Activated T-cell treated with anti-CD3 and anti-CD28 coated beads, Interleukin-2, amount 50 U/mL, for 72 hours (primary cell): ENCODE measurements at places on chromosomes 1 and 21.

GRCh38 chr1:56180520-56181190 is 398.7 kb downstream of the PLPP3 start:
- DNase-seq: no peak

DNA sequence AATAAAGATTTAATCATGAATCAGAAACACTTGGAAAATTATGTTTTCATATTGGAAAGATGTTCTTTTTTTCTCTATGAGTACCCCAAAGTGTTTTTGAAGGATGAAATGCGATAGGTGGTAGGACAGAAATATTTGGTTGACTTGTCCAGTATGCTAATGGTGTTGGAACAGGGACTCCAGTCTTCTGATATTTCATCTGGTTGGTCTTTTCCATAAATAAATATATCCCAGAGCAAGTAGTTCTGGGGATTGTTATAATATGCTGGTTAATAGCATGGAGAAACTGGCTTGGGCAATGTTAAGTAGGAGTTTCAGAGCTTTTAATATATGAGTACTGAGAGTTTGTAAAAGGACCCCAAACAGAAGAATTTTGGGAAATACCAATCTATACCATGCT is 8.7 kb downstream of the PGM1 start:
- DNase-seq: no peak

DNA sequence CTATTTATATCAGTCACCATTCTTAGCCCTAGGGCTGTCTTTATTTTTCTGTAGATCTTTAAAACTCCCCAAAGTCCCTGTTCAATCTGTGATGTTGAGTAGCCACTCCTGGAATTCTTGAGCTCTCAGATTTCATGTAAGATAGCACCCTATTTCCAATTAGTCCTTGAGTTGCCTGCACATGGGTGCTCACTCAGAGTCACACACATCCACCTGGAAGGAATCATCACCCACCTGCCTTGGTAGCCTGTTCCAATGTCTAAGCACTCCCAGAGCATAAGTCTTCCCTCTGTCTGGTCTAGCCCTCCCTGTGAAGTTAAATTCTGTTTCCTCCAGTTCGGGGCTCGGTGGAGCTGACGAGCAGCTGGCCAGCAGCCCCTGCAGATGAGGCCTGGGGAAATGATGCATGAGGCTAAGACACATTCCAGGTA is 14.7 kb upstream of the ATF3 start:
- DNase-seq: no peak

DNA sequence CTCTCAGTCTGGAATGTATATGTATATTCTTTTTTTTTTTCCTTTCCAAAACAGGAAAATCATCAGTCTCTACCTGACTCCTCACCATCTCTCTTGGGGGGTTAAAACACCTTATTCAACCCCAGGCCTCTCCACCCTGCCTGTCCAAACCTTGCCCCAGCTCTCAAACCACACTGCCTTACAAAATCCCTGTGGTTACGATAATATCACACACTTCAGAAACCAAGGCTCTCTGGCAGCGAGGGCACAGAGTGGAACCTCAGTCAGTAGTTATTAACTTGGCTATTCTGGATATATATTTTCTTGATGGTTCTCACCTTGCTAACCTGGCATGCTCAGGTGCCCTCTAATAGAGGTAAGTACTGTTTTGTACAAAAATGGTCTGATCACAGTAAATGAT is 24.7 kb downstream of the KIAA0040 start:
- DNase-seq: no peak

GRCh38 chr1:22071511-22071910 is 19.0 kb downstream of the CDC42 start:
- no peak for DNase-seq

DNA sequence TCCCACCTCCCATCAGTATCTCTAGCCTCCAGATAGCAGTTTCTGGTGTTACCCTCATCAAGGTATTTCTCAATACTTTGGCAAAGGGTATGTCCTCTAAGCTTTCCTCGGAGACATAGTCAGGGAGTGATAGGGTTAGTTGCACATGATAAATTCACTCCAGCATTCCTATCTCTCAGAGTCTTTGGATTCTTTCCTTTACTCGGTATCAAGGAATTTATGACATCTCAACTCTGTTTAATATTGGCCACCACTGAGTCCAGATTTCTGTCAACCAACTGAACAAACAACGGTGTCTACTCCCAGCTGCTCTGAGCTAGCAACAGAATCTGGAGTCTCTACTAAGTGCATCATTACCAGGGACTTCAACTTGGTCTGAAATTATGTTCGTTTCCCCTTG is 233.4 kb downstream of the TM2D1 start:
- DNase-seq: no peak

GRCh38 chr1:244712669-244713068 is 59.7 kb downstream of the DESI2 start:
- DNase-seq: peak; percentile 31

DNA sequence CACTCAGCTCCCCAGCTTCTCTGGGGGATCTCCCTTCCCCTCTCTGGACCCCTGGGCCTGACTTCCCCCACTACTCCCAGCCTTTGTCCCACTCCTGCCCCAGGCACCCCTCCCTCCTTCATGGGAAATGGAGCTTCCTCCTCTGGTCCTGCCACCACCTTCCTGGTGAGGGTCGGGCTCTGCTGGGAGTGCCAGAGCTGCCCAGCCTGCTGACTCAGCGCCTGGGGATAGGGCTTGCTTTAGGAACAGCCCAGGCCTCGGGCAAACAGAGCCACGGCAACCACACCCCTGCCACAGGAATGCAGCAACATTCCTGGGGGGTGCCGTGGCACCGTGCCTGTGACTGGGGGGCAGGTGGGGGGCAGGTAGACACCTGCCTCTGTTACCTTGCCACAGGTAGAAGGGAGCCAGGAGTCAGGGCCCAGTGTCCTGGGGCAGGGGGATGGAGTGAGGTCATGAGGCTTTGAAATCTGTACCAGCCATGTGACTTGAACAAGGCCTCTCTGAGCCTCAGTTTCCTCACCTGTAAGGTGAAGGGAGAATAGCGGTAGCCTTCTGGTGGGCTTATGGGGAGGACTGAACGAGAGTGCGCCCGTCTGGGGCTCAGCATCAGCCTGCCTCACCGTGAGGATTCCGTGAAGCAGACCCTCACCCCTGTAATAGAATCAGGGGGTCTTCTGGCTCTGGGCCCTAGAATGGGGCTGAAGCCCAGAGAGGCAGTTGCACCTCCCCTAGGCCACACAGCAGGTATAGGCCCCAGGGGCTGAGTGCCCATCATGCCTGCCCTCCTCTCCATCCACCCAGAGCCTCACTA is 17.8 kb upstream of the EPHA2 start:
- DNase-seq: no peak

DNA sequence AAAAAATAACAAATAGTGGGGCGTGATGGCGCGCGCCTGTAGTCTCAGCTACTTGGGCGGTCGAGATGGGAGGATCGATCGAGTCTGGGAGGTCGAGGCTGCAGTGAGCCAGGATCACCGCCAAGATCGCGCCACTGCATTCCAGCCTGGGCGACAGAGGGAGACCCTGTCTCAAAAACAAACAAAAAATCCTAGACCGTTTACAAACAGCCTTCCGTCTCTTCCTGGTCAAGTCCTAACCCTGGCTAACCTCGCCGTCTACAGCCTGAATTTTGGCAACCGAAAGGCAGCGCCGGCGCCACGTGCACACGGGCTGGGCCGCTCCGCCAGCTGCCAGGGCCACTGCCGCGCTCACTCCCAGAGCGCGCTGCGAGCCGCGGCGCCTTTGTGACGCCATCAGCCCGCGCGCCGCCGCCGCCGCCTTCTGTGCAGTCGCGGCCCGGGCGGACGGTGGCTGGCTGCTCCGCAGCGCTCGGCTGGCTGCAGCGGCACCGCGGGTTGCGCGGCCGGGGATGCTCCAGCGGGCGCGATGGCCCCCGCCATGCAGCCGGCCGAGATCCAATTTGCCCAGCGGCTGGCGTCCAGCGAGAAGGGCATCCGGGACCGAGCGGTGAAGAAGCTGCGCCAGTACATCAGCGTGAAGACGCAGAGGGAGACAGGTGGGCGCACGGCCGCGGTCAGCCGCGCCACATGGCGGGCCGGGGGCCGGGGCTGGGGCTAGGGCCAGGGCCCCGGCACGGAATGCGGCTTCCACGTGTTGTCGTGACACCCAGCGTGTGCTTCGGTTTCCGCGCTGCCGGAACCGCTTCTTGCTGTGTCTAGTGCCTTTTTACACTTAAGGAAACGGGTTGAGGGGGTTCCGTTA is at the start of the genes HSF2BP and RRP1B:
Gene HSF2BP, minus strand, starts transcription at position 353 of the 865 bp plus-strand sequence. CDS start 1,392 bp downstream, outside the sequence.
Gene RRP1B, plus strand, starts transcription at position 425 of the 865 bp plus-strand sequence. Its CDS starts 105 bp downstream, at position 530.
- DNase-seq: peak; percentile 90

DNA sequence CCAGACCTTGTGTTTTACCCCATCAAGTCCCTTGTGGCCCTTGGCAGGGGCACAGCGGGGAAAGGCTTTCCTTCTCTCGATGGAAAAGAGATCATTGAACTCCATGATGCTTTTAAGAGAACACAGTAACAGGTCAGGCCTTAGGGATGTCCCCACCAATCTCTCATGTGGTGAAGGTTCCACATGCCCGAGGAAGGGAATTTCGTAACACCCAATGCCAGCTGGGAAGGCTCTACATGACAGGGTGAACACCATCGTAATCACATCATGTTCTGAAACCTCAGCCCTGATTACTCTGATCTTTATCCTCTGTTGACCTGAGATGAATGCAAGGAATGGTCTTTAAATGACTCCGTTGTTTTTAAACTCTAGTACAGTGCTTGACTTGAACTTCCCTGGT is 105.5 kb upstream of the SPAG17 start:
- DNase-seq: no peak

DNA sequence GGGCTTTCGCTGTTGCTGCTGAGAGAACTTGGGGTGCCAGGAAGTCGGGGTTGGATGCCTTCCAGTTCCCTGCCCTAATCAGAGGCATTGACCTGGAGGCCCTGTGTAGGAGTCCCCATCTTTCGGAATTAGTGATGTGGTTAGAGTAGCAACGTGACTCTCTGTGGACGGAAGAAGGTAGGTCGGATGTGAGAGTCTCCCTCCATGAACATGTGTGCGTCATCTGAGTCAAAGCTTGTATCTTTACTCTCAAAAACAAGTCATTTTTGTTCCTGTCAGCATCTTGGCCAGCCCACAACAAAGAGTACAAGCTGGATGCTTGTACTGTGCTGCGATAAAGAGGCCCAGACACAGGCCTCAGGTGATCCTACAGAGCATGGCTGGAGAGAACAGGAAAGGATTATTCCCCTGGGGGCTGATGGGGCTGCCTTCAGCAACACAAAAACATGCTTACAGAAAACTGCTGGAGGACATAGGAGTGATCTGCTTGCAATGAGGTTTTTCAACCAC is 31.0 kb upstream of the IL10 start:
- DNase-seq: peak; percentile 82

DNA sequence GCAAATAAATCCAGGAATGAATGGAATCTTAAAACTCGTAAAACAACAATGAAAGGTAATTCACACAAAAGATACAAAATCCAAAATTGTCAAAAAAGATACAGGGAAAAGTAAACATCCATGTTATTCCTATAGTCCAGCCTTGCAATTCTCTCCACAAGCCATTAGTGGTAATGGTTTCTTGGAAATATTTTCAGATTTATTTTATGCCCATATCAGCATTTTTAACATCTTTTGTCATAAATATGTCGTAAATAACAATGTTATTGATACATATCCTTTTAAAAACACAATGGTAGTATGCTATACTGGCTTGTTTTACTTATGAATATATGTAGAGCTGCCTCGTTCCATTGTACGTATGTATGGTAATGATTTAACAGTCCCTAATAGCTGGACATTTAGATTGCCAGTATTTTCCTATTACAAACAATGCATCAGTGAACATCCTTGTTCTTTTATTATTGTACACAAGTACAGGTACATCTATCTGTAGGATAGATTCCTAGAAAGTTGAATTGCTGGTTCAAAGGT is 30.6 kb downstream of the DNTTIP2 start:
- DNase-seq: no peak

GRCh38 chr1:181607524-181607923 is 124.2 kb downstream of the CACNA1E start:
- DNase-seq: no peak

DNA sequence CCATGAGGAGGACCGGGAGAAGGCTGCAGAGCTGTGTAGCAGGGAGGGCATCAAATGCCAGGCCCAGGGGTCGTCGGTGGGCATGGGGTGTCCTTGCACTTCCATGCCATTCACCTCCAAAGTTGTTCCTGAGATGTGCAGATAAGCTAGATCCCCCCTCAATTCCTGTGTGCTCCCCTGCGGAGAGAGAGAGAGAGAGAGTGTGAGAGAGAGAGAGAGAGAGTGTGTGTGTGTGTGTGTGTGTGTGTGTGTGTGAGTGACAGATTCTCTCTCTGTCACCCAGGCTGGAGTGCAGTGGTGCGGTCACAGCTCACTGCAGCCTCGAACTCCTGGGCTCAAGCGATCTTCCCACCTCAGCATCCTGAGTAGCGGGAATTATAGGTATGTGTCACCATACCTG is 16.4 kb downstream of the SPSB1 start:
- no peak for DNase-seq

DNA sequence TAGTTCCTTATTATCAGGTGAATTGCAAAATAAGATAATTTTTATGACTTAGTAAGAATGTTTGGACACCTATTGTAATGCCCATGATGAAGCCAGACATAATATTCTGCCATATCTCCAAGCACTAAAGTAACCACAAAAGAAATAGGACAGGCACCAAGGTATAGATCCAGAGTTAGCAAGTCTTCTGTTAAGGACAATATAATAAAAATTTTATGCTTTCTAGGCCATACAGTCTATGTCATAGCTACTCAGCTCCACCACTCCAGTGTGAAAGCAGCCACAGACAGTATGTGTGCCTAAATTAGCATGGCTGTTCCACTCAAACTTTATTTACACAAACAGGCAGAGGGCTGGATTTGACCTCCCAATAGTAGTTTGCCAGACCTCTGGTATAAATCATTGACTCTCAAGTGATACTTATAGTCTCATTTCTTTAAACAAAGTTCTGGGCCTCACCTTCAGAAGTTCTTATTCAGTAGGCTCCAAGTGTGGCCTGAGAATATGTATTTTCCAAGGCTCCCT is 88.3 kb downstream of the SCMH1 start:
- DNase-seq: no peak

GRCh38 chr1:161899091-161899490 is 124.6 kb downstream of the OLFML2B start:
- no peak for DNase-seq

DNA sequence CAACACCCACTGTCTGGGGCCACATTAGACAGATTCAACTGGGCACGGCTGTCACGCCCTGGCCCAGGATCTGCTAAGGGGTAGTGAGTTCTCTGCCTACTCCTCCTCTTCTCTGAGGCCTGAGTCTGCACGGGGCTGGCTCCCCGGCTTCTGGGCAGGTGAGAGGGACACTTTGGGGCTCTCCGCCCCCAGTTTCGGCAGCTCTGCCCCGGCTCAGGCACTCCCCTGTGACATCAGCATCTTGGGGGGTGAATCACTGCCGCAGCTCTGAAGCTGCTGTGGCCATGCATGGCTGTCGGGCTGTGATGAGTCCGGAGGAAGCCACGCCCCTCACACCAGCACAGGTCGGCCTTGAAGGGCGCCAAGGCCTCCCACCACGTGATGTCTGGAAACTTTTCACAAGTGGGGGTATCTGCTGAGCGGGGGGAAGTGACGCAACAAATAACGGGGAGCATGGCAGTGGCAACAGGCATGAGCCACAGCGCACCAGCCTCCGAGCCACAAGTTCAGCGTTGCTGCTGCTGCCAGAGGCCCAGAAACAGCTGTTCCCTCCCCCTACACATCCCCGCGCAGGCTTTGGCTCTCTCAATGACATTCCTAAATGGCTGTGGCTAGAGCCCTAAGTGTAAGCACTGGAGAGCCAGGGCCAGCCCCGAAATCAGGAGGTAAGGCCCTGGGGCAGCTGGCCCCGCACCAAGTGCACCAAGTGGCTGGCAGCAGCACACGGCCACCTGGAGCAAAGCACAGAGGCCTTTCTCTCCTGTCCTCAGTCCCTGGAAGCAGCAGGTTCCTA is 26.3 kb downstream of the ZBTB17 start:
- DNase-seq: peak; percentile 90

GRCh38 chr1:69679965-69680364 is 112.2 kb downstream of the LRRC7 start:
- DNase-seq: no peak

- DNase-seq: no peak
Observed at GRCh38 chr1:212591922-212592321, 16.6 kb upstream of the ATF3 start.
